ENCODE measurements at places on chromosomes 5 and 9. TPM values are rescaled to one million over a fixed set of nuclear protein-coding genes. Genes with fewer than 3 reads are reported as not detected.
A peak's percentile ranks its signal among the peaks of the same experiment; 100 is the strongest.

DNA sequence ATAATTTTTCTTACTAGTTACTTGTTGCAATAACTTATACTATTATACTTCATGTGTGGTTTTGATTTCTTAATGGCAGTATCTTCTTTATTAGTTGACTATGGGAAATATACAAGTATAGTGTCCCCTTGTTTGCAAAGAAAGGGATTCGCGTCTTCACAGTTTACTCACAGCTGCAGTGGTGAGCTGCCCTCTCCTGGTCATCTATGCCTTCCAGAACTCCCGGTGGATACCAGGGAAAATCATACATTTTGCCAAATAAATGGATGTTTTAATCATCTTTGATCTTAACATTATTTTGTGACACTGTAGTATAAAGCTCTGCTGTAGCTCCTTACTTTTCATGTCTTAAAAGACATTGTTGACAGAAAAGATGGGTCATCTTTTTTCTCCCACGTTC, 142.0 kb downstream of the ZCCHC7 start:
- no peak overlapping the region for H3K27ac ChIP-seq
- no peaks in the 10 kb centered on the region for H3K27me3 ChIP-seq
- DNase-seq: peak; percentile 18
- no peak overlapping the region for H3K4me3 ChIP-seq
- no peaks in the 10 kb centered on the region for H3K36me3 ChIP-seq

GRCh38 chr5:80249901-80250300, 5.9 kb downstream of the SERINC5 start:
- H3K4me1 ChIP-seq: peaks cover 65% of the 10 kb centered on the region
- no peak overlapping the region for H3K27ac ChIP-seq
- peaks cover 1% of the 10 kb centered on the region for H3K27me3 ChIP-seq
- peaks cover 3% of the 10 kb centered on the region for H3K36me3 ChIP-seq

AK3 gene
- total RNA-seq: 42.7 TPM

GABBR2 gene
- 5.1 TPM for total RNA-seq

CA9 gene
- 0.15 TPM for total RNA-seq

Measured in HFFc6 (cell line).